H7 (cell line): ENCODE measurements at places on chromosomes 5 and 9. TPM values are rescaled to one million over a fixed set of nuclear protein-coding genes. Genes with fewer than 3 reads are reported as not detected.

DNA sequence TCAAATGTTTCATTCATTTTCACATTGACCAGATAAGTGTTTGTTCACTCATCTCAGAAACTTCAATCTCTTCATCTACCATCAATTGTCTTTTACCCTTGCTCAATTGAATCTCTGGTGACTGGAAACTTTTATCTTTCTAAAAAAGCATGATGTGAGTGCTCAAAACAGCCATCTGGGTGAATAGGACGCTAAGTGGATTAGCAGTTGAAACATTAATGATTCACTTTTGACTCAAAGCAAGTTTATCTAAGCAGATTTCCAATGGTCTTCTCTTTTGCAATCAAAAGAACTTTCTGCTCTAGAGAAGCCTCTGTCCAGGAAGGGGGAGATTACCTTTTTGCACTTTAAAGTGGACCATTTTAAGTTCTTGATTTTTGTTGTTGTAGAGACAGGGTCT is 22.2 kb downstream of the KLF4 start:
- no peak for DNase-seq

AK8 gene
- total RNA-seq, result 0.24 and 0.37 TPM in 2 replicates

- no peak for DNase-seq
Measured at GRCh38 chr5:34524123-34524522, 132.0 kb upstream of the RAI14 start.

- peak; percentile 65 for DNase-seq
Measured at GRCh38 chr9:135925496-135926133, 18.3 kb upstream of the CAMSAP1 start.

FGF10 gene
- total RNA-seq, result 0.31 and 2.1 TPM in 2 replicates

DNA sequence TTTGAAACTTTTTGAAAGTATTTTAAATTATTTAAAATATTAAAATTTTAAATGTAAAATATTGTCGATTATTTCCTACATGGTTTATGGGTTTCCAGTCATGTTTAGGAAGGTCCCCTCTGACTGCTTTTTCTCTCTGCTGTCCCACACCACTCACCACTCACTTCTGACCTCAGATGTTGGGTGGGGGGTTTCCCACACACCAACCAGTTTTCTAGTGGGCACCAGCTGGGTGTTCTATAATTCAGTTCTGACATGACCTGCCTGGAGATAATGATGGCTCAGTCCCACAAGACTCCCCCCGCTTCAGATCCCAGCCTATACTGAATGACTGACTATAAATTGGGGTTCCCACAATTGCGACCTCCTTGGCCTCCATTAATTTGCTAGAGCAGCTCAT is 310.4 kb downstream of the GADD45G start:
- no peak for DNase-seq

- peak; percentile 56 for DNase-seq
Measured at GRCh38 chr5:170761048-170761707, 22.3 kb upstream of the GABRP start.

- DNase-seq, result no peak
Measured at GRCh38 chr9:112765281-112765680, 14.7 kb downstream of the SNX30 start.

DNA sequence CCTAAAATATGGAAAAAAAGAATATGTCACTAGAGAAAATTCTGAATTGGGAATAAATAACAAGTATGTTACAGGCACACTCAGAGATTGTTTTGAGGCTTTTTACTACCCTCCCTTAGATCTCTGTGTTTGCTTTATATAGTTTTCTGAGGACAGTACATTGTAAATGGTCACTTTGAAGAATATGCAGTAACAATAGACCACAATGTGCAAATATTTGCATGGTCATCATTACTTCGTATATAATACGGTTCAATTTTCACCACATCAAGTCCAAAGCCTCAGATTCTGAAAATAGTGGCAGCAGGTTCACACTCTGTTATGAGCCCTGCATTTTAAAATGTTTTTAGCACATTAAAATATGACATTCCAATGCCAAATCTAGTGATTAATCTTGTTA is 238.6 kb downstream of the ADAMTS6 start:
- no peak for DNase-seq

- no peak for DNase-seq
Measured at GRCh38 chr9:36132086-36132485, 4.4 kb upstream of the GLIPR2 start.

GRCh38 chr5:32837211-32837610 is 126.1 kb downstream of the NPR3 start:
- no peak for DNase-seq

DNA sequence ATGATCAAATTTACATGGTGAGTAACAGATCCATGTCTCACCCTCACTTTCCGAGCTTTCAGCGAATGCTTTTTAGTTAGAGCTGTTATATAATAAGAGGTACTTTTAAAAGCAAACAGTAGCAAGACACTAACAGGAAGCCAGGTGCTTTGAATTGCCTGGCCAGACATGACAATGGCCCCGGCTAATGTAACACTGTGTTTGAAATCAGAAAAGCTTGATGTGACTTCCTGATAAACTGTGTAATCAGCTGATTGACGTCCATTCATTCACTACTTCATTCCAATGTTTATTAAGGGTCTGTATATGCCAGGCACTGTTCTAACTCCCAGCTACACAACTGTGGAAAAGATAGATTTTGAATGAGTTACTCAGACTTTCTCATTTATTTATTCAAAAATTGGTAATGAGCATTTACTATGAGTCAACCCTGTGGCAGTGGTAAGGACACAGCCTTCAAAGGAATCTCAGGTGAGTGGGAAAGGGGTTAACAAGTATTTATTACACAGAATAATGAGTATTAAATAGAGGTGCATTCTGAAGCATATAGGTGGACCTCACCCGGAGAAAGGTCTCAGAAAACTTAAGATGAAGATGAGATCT is 26.6 kb downstream of the DPYSL3 start:
- DNase-seq, result no peak

LCP2 gene
- 0.21 and 0.63 TPM in 2 replicates for total RNA-seq

SLC6A7 gene
- total RNA-seq, result not detected in 2 replicates

DNA sequence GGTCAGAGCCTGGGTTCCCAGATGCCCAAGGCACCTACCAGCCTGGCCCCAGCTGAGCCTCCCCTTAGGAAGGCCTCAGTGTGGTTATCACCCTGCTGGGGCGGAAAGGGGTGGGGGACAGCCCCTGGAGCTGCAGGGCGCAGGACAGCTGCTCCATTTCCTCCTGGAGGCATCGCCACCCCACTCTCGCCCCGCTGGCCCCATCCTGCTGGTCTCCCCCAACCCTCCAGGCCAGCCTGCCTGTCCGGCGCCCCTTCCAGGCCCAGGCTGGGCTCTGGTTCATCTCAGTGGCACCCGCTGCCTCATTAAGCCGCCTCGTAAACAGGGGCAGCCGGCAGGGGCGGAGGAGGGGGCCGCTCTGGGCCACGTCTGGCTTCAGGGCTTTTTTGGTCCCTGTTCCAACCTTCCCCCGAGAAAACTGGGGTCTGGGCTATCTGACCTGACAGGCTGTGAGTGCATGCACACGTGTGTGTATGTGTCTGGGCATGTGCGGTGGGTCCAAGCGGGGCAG is 30.8 kb upstream of the ENHO start:
- DNase-seq, result peak; percentile 65

DNA sequence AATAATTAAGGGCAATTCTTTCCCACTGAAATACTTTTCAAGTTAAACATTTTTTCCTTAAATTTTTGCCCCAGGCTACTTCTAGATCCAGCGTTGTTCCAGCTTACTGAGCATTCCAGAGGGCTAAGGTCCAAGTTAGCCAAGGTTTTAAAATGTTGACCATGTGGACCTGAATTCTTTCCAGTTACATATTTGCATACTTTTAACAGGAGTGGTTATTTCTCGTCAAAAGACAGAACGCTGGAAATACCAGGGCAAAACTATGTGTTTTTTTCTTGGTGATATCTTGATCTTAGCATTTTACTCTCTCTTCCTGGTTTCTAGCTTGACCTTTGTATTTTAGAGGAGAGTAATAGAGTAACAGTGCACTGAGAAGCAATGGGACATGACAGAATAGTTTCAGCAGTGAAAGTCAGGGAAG is 32.8 kb downstream of the TMC1 start:
- no peak for DNase-seq

DNA sequence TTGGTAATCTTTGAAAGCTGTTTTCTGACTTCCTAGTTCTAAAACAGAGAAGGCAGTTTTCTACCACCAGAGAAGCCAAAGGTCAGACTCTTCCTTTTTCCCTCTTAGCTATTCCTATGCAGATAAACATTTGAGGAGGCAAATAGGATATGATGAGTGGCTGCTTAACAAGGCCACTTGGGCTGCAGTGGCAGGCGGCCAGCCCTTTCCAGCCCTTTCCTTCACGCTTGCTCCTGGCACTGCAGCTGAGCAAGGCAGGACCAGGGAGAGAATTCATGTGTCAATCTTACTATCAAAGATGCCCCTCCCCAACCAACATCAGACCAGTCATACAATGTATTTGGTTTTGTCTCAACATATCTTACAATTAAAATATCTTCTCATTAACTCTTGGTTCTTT is 36.8 kb upstream of the RNF38 start:
- DNase-seq, result no peak

GALNT12 gene
- total RNA-seq, result 10.6 and 11.4 TPM in 2 replicates

DNA sequence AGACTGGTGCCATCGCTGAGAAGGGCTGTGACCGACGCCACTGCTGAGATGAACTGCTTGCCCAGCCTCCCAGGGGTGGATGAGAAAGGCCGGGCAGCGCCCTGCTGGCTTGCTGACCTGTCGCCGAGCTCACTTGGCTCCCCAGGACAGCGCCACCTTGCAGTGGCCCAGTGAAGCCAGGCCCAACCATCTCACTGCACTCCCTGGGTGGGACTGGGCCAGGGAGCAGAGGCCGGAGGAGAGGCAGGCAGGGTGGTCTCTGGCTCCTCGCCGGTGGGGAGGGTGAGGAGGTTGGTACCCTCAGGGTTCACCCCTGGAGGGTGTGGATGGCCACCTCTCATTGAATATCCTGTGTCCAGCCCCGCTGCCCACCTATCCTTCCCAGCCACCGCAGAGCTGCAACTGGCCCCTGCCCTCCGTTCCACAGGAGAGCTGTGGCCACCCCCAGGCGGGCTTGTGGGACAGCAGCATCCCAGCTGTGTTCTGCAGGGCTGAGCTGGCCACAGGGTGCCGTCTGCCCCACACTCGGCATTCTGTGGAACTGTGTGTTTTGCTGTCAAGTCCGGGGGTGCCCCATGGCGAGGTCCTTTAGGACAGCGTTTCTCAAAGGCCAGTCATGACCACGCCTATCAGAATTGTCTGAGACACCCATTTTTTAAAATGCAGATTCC is 41.0 kb upstream of the FCN2 start:
- peak; percentile 91 for DNase-seq
